ENCODE measurements at places on chromosomes 16 and 17.

- peak; percentile 57 for DNase-seq
These were observed 1.2 kb downstream of the DUSP14 start for GRCh38 chr17:37490638-37491614.

DNA sequence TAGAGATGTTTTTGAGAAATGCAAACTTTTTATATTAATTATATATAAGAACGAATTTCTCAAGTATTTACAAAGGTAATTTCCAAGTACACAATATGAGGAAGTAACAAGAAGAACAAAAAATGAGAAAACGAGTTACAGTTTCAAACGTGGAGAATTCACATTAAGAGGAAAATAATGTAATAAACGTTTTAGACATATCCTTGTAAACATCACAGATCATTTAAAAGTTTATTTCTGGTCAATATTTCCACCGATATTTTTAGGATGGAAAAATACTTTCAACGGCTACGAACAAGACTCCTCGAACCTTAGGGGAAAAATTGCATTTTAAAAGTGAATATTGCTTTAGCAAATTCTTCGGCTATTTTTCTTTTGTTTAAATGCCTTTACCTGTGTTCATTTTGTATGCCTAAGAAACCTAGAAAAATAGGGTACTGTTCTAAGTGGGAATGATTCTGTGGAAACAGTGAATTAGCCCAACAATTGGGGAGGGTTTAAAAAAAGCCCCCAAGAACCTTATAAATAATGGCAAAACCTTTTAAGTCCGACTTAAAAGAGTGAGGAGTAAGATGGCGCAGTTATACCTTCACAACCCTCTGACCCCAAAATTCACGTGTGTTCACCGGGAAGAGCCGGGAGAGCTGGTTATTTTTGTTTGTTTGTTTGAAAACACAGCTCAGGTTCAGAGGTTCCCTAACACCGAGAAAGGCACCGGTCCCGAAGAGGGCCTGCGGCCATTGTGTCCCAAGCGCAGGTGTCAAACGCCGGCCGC is 3.3 kb downstream of the HNF1B start:
- no peak for DNase-seq

DNA sequence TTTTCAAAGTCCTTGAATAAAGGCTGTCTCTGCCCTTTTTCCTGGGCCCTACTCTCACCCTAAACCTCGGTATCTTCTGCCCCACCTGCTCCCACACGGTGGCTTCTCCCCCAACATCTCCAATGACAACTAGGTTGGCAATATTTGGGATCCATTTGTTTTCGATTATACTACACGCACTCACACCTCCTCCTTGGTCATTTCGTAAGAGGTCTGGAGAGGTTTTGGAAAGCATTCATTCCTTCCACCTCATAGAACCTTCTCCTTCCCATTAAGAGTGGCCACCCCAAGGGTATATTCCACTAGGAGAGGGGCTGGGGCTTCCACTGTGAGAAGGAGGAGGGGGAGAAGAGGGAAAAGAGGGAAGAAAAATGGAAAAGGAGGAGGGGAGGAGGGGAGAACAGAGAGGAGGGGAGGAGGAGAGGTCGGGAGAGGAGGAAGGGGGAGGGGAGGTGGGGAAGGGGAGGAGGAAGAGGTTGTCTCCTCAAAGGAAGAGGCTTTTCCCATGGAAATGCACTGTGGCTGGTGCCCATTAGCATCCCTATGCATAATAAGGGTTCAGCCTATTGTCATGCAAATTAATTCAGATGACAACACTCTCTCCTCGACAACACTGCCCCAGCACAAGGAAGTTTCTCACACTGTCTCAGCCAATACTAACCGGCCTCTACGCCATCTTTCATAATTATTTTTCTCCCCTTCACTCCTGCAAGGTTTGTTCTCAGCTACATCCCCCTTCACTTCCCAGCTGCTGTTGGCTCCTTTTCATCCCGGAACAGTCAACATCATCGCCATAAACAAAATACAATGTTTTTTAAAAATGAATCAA is 30.0 kb downstream of the SOX9 start:
- peak; percentile 88 for DNase-seq

GRCh38 chr17:72967977-72968585 is 124.4 kb downstream of the SLC39A11 start:
- DNase-seq, result no peak

GRCh38 chr17:61986898-61987297 is 59.1 kb upstream of the INTS2 start:
- no peak for DNase-seq
